Activated CD8-positive, alpha-beta T cell treated with anti-CD3 and anti-CD28 coated beads, Interleukin-2, amount 10 ng/mL, durations not matched to agents 7 days and 5 days (primary cell): ENCODE measurements at places on chromosomes 12 and 14. TPM values are rescaled to one million over a fixed set of nuclear protein-coding genes. Genes with fewer than 3 reads are reported as not detected.

GRCh38 chr12:39071611-39072010 is 166.2 kb upstream of the CPNE8 start:
- H3K36me3 ChIP-seq: no peaks in the 10 kb centered on the region
- no peak overlapping the region for H3K27ac ChIP-seq
- H3K4me3 ChIP-seq: no peak overlapping the region
- H3K4me1 ChIP-seq: no peaks in the 10 kb centered on the region
- no peak for DNase-seq
- no peaks in the 10 kb centered on the region for H3K27me3 ChIP-seq

The ACRBP gene
- total RNA-seq: 1.7 TPM

The ADAM20 gene
- 0.47 TPM for total RNA-seq

GRCh38 chr14:65599375-65599774 is 186.8 kb downstream of the FUT8 start:
- H3K4me1 ChIP-seq: no peaks in the 10 kb centered on the region
- no peak overlapping the region for H3K27ac ChIP-seq
- peaks cover 9% of the 10 kb centered on the region for H3K36me3 ChIP-seq
- DNase-seq: no peak

GRCh38 chr12:81627336-81628189 is 131.6 kb downstream of the PPFIA2 start:
- peaks cover 3% of the 10 kb centered on the region for H3K27me3 ChIP-seq
- no peaks in the 10 kb centered on the region for H3K36me3 ChIP-seq
- no peak overlapping the region for H3K4me3 ChIP-seq
- H3K27ac ChIP-seq: no peak overlapping the region
- no peak for DNase-seq

DNA sequence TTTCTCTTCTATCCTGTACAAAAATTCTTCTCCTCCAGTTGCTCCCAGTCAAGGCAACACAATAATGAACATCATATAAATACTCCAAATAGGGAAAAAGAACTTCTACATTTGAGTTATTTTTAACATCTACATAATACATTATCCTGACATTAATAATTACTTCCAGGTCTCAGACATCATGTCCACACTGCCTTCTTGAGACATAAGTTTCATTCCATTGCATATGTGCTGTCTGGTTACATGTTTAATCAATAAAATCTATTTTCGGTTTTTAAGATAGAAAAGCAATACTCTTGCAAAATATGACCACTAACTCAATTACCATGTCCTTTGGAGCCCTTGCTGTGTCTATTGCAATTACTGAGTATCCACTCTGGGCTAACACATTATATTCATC is 881.9 kb downstream of the GALC start:
- no peaks in the 10 kb centered on the region for H3K4me1 ChIP-seq
- H3K4me3 ChIP-seq: no peak overlapping the region
- no peak overlapping the region for H3K27ac ChIP-seq
- H3K36me3 ChIP-seq: no peaks in the 10 kb centered on the region

DNA sequence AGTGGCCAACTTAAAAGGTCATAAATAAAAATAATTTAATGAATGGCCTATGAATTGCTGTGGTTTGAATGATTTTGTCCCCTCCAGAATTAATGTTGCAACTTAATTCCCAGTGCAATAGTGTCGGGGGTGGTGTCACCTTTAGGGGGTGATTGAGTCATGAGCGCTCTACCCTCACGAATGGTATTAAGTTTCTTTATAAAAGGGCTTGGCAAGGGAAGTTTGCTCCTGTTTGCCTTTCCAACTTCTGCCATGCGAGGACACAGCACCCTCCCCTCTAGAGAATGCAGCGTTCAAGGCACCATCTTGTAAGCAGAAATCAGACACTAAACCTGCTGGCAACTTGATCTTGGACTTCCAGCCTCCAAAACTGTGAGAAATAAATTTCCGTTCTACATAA is 253.3 kb downstream of the ATXN7L3B start:
- no peaks in the 10 kb centered on the region for H3K27me3 ChIP-seq
- no peaks in the 10 kb centered on the region for H3K4me1 ChIP-seq
- H3K27ac ChIP-seq: no peak overlapping the region
- no peak overlapping the region for H3K4me3 ChIP-seq
- H3K36me3 ChIP-seq: no peaks in the 10 kb centered on the region

The ZNF385A gene
- 0.55 TPM for total RNA-seq

DNA sequence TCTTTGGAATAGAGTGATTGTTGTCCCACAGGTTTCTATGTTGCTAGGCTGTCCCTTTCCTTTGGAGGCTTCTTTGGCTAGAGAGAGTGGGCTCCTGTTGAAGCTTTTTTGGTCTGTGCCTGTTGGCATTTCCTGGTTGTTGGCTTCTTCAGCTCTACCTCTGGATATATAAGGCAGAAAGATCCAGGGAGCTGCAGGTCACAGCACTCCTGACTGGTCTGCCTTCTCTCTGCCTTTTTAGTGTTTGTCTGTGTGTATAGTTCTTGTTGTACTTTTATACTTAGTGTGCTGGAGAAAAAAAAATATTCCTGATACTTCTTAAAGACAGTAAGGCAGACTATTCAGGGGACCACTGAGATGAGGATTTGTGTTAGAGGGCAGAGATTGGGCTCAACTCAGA is 202.7 kb downstream of the FBXL14 start:
- DNase-seq: no peak
- no peaks in the 10 kb centered on the region for H3K27me3 ChIP-seq
- H3K36me3 ChIP-seq: peaks cover 4% of the 10 kb centered on the region

The PMCH gene
- not detected for total RNA-seq
